ENCODE measurements at places on chromosomes 7 and 10.

GRCh38 chr7:50808282-50808888 is 25.7 kb upstream of the GRB10 start:
- no peak for DNase-seq

DNA sequence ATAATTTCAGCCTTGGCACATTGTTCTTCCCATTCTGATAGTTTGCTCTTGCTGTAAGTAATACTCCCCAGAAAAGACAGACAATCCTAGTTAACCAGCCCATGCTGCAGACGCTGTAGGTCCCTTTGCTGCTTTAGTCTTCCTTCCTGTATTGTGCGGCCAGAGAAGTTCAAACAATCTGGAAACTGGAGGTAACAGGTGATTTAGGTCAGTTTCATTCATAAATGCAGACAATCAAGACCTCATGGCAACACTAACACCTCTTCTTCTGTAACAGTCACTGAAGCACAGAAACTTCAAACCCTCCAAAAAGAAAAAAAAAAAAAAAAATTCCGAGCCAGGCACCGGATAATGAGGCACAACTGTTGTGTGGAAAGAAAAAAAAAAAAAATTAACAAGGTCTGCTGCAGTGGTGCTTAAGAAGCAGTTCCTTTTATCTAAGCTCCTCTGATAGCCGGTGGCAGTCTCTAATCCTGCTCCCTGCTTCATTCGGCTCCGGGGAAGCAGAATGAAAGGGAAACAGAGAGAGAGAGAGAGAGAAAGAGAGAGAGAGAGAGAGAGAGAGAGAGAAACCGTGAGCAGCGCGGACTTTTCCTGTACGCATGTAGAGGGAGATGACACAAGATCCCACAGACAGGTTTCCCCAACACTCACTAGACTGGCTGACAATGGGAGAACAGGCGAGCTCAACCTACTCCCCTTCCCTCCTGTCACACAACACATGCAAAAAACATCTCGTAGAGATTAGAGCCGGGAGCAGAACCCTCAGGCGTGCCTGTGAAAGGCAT is at the start of gene SEMA3A:
SEMA3A (minus strand) TSS at position 306 of the 788 bp plus-strand sequence; CDS start at position 103, 203 bp downstream.
- no peak for DNase-seq

DNA sequence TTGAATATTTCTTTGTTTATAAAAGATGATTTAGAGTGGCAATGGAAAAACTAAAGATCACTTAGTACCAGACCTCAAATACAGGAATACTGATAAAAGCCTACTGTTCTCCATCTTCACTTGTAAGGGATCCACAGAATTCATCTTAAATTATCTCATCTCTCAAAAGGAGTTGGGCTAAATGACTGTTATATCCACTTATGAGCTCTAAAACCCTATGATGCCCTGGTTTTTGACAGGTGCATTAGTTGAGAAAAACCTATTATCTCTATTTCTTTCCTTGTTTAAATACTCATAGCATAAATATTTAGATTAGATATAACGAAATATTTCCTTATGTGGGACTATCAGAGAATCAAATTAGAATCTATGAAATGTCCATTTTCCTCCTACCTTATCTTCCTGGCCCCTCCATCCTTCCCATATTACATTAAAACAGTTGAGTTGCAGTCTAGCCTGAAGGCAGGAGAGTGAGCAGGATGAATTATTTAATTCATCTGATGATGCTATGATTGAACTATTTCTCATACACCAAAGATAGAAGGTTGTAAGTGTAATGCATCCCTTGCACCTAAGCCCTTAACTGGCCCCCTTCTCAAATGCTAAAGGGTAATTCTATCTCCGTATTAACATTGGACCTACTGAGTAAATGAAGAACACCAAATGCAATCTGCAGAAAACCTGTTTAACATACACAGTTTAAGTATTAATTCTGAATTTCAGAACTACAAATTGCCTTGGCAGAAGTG is 29.7 kb downstream of the PPP3CB start:
- DNase-seq = no peak

DNA sequence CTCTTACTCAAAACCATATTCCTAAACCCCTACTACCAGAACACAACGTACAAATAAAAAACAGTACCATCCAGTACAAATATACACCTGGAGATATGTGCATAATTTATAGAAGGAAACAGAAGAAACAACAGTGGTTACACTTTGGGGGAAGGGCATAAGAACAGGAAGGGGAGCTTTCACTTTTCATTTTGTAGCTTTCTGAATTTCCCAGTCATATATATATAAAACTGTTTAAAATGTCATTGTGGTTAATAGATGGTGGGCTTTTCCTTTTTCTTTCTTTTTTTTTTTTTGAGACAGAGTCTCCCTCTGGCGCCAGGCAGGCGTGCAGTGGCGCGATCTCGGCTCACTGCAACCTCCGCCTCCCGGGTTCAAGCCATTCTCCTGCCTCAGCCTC is 47.2 kb downstream of the MALSU1 start:
- DNase-seq = no peak

DNA sequence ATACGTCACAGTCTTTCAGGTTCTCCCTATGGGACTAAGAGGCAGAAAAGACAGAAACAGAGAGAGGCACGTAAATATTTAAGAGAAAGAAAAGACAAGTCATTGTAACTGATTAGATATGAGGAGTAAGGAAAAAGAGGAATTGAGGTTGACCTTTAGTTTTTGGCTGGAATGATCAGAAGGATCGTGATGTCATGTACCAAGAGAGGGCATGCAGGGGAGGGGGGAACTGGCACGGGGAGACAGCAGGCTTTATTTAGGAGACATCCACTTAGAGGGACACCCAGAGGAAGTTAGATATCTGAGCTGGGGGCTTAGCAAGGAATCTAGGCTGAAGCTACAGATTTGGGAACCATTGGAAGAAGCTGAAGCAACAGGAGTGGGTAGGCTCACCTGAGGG is 9.2 kb upstream of the LRRC20 start:
- no peak for DNase-seq

- DNase-seq = no peak
Observed at GRCh38 chr7:131066635-131067034, 261.0 kb upstream of the MKLN1 start.

Measured in right lobe of liver (tissue), 6 donors.